Suppressor macrophage (primary cell): ENCODE measurements at places on chromosomes 5 and 9.

DNA sequence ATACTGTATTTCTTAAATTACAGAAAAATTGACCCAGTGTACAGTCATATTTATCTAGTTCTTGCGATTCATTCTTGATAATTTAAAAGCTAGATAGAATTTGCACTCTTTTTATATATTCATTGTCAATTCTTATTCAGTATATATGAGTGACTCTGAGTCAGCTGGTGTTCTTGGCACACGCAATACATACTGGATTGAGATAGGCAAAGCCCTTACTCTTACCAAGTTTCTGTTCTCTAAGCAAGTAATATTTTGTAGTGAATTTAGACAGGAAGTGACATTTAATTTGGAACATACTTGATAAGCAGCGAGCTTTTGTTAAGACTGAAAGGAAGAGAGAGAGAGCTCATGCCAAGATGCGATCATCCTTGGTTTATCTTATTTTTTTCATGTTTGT, 57.7 kb downstream of the GPBP1 start:
- no peak for DNase-seq

- DNase-seq = no peak
Observed at GRCh38 chr9:15243081-15243480, 63.9 kb downstream of the TTC39B start.

DNA sequence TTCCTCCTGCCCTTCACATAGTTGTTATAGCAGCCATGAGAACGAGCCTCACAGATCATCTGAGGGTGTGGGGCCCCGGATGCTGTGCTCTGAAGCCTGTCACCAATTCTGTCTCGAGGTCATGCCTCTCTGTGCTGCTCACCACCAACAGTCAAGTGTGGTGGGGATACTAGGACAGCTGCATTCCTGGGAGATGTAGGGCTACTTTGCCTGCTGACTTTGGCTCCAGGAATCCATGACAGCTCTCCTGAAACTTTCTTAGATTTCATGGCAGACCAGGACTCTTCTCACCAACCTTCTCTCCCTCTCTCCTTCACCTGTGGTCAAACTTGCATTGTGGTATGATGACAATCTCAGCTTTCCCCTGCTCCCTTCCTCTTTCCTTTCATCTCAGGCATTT, 395.9 kb downstream of the PSAT1 start:
- DNase-seq = no peak

GRCh38 chr5:1012900-1013237, 4.3 kb downstream of the NKD2 start:
- DNase-seq = no peak

DNA sequence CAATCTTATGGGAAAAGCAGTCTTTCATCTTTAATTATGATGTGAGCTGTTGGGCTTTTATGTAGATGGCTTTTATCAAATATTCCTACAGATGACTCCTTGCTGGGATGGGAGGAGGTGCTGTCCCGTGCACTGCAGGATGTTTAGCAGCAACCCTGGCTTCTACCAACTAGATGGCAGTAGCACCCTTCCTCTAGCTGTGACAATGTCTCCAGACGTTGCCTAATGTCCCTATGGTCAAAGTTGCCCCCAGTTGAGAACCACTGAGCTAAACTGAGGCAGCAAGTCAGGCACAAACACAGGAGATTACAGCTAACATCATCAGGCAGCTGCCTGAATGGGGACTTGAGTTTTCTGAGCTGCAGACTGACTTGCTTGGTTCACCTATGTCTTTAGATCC, 401.9 kb upstream of the PDE4D start:
- peak; percentile 20 for DNase-seq

GRCh38 chr5:167694325-167695147, 596.9 kb upstream of the WWC1 start:
- no peak for DNase-seq

DNA sequence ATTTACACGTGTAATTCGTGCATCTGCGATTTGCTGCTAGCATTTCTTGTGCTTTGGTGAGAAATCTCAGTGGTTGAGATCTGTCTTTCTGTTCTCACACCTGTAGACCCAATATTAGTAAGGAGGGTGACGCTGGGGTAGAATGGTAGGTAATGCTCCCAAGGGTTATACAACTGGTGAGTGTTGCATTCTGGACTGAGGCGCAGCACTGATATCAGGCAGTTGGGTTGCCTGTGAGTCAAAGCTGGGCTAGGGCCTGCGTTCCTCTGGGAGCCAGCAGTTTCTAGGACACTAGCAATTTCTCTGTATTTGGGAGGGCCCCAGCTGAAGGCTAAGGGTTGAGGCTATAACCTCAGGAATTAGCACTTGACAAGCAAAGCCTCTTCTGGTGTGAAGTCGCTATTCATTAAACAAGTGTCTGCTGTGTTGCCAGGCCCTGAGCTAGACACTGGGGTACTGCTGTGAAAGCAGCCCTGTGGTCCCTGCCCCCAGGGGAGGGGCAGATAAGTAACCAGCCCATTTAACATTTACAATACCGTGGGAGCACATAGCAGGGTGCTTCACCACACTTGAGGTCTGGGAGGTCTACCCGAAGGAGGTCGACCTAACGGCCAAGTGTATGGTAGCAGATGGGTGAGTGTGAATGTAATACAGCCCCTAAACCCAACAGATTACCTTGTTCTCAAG, 28.7 kb downstream of the LARP1 start:
- no peak for DNase-seq

- DNase-seq = peak; percentile 16
Observed at GRCh38 chr5:102290004-102290403, 6.1 kb downstream of the SLCO4C1 start.

DNA sequence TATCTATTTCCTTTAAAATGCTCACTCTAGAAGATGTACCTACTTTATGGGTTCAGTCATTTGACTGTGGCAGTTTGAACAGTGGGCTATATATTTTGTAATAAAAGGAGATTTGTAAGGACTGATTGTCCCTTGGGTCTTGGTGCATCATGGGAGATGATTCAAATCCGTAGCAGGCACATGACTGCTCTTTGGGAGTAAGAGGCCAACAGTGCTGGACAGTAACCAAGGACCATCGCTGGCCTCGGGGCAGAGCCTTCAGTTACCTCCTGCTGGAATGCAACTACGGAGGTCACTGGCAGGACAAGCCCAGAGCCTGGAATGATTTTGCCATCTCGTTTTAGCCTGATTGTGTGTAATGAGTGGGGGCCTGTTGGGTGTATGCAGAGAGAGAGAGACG, 7.0 kb upstream of the MAMDC2 start:
- no peak for DNase-seq

- DNase-seq = peak; percentile 63
Observed at GRCh38 chr5:124906339-124907097, 160.1 kb upstream of the ZNF608 start.

GRCh38 chr5:157266286-157267007, 524 bp downstream of the CYFIP2 start:
- no peak for DNase-seq

DNA sequence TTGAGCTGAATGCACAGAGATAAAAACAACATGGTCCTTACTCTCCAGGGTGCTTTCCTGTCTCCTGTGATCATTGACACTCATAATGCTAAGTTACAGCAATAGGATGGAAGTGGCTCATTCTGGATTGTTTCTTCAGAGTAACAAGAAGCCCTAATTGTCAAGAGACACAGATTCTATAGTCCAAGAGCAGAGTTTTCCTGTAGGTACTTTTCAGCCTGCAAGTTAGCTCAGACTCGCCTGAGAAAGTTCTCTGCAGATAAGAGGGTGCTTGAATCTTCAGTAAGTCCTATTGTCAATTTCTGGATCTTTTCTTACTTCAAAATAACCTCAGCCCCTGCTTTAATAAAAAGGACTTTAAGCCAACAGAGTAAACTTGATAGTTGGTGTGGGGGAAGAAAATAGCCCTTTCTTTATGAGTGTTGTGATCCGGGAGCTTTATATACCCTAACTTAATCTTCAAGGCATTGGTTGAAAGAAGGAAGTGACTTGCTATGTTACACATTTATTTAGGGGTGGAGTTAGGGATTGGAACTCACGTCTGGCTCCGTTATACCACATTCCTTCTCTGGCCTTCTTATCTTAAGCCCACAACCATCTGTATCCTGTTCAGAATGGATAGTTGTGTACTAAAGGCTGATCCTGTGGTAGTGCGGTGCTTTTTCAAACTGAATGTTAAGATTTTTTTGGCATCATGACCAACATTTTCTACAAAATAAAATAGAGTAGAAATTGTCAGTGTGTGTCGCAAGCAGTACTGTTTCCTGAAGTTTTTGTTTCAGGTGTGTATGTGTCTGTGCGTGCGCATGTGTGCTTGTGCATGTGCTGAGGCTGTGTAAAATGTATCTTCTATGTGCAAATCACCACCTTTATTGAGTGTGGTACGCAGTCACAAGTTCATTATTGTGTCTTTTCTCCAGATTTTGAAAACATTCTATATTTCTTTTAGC, 173.9 kb downstream of the WDR70 start:
- DNase-seq = no peak

DNA sequence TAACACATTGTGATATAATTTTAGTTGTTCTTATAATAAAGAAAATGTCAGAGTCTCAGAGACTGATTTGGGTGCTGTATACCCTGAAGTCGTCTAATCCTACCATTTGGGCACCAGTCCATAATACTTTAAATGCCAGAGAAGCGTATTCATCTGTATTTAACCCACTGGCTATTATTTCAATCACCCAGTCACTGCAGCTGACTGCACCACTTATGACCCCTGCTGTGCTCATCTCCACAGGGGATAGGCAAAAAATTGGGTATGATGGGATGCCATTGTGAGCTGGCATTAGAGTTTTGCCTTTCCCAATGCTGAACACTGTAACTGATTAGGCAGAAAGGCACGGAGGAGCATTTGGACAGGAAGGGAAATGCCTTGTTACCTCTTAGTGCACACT, 599.7 kb downstream of the CAAP1 start:
- DNase-seq = no peak

DNA sequence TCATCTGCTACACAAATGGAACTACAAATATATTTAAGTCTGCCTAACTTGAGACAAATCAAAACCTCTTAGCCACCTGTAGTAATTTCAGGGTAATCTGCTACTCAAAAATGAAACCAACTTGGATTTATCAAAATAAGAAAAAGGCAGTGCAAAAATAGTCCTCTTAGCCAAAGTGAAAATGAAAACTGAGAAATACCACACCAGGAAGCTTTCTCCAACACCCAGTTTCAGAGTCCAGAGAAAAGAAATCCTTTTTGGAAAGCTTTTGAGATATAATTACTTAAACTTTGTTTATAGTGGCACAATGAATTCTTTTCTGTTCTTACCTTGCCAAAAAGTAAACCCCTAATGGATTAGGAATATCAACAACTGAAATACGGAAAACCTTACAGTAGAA, 990.4 kb downstream of the EFNA5 start:
- DNase-seq = no peak

DNA sequence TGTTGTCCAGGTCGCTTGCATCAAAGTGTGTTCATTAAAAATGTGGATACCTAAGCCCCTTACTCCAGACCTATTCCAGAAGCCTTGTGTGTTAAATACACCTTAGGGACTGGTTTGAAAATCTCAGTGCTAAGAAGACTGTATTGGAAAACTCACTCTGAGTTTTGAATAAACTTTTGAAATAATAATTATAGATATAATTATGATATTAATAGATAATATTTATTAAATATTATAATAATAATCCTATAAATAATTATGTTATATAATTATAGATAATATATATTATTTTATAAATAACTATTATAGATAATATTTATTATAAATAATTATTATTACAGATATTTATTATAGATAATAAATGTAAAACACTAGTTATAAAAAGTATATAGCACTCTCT, 165.3 kb downstream of the ARRDC3 start:
- no peak for DNase-seq

- no peak for DNase-seq
Observed at GRCh38 chr5:132181011-132181629, 46.5 kb downstream of the P4HA2 start.
